Mesenteric fat pad (tissue), 1 donor: ENCODE measurements at places on chromosomes 1 and 21. TPM values are rescaled to one million over a fixed set of nuclear protein-coding genes. Genes with fewer than 3 reads are reported as not detected.

- no peak for DNase-seq
Observed at GRCh38 chr1:226772446-226773139, 33.5 kb upstream of the ITPKB start.

GRCh38 chr1:41338820-41339219 lies 22.4 kb upstream of the FOXO6 start:
- DNase-seq = no peak

DNA sequence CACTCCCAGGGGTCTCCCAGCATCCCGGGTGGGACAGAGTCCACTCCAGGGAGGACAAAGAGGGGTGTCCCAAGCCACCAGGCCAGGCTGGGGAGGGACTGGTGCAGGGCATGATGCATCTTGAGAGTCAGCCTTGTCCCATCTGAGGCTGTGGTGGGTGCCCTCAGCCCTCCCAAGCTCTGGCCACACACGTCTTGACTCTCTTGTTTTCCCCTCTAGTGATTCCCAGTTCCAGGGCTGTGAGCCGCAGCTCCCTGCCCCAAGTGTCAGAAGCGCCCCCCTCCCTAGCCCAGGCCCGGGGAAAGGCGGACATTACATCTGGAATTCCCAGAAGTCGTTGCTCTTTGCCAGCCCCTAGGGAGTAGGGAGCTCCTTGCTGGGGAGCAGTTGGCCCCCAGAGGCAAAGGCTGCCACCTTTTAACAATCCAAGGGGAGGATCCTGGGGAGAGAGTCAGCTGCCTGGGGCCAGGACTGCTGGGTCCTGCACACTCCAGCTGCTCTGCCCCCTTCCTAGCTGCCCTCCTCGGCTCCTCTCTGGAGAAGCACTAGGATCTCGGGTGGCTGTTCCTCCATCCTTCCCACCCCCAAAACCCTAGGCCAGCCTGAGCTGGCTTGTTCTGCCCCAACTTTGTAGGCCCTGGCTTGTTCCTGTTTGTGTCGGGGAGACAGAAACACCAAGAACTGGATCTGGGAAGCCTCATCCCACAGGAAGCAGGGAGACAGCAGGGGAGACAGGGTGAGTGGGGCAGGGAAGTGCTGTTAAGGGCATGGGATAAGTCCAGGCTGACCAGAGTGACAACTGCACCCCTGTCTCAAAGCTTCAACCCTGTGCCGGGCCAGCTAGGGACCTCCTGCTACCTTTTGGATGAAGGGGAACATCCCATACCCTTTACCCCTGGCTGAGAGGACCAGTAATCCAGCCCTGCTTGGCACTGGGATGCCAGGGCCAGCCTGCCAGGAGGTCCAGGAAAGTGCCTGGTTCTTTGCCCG lies 3.2 kb upstream of the PTPN7 start:
- no peak for DNase-seq

DNA sequence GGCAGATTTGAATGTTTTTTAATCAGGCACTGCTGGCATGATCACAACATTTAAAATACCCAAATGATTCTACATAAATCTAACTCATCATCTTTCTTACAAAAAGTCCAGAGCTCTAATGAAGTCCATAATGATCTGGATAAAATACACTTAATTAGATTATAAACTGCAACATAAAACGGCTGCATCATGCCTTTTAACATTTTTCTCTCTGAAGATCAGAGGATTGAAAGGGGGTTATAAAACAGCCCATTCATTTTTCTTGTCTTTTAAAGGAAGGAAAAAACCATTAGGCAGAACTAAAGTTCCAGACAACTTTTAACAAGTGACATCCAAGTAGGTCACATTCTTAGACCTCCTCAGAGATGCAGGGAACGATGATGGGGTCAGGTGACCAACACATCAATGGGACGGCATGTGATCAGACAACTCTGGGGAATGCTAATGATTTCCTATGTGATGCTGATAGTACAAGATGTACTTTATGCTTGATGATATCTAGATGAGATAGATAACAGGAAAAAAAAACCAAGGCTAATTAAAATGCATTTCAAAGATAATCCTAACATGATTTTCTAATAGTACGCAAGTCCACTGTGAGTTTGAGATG lies 455.1 kb downstream of the SMYD3 start:
- DNase-seq = no peak

LRRC53 gene
- total RNA-seq = not detected

SEMA4A gene
- total RNA-seq = 31.9 TPM

DNA sequence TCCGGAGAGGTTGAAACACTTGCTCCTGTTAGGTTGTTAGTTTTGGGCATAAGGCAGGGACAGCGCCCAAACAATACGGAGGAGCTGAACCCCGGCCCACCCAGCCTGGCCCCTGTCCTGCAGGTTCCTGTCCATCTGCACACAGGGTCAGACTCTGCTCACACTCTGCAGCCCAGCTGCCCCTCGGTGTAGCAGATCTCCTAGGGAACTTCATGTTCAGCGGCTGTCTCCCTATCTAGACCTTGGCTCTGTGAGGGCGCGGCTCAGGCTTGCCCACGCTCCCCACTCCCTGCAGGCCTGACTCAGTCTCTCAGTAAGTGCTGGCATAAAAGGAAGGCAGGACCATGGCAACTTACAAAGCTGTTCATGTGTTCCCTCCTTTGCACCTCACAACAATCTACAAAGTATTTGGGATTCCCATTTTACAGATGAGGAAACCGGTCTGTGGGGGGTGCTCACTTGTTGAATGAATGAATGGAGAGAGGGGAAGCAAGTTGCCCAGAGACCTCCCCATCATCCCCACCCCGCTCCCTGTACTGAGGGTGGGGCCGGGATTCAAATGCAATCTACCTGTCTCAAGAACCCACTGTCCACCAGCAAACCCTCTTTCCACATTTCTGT lies 26.2 kb downstream of the ACOT11 start:
- DNase-seq = no peak

AIM2 gene
- 0.74 TPM for total RNA-seq

- DNase-seq = no peak
Observed at GRCh38 chr1:73910466-73910865, 287.5 kb downstream of the LRRIQ3 start.

FALEC gene
- total RNA-seq = not detected

- DNase-seq = no peak
Observed at GRCh38 chr1:15205586-15206346, 41.3 kb upstream of the FHAD1 start.

SLAMF9 gene
- not detected for total RNA-seq

ZBTB8B gene
- total RNA-seq = not detected
